EL (cell line): ENCODE measurements at places on chromosomes 3 and 15.

- DNase-seq, result peak; percentile 17
Observed at GRCh38 chr3:177336873-177337450, 139.7 kb upstream of the TBL1XR1 start.

DNA sequence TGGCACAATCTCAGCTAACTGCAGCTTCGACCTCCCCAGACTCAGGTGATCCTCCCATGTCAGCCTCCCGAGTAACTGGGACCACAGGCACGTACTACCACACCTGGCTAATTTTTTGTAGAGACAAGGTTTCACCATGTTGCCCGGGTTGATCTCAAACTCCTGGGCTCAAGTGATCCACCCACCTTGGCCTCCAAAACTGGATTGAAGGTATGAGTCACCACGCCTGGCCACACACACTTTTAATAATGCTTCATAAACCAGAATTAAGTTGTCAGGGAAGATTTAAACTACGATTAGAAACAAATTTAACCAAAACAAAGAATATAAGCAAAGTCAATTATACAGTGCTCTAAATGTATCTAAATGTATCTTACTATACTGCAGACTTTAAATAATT is 87.5 kb downstream of the LRRFIP2 start:
- DNase-seq, result no peak

- no peak for DNase-seq
Observed at GRCh38 chr15:75177360-75178071, 24.2 kb upstream of the C15orf39 start.

- no peak for DNase-seq
Observed at GRCh38 chr3:127177226-127177625, 15.7 kb upstream of the PRR23E start.

DNA sequence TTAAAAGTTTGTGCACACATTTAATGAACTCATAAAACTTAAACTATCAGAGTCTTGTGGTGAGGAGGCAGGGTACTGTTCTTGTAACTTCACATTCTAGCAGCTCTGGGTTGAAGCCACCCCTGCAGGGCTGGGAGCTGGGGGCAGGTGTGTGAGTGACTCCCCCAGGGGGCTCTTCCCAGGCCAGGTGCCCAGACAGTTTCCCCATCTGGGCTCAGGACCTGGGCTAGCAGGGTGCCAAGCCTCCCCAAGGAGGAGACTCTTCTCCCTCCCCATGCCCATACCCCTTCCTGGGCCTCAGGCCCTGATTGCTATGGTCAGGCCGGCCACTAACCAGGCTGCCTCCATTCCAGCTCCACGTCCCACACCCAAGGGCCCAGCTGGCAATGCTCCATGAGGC is 22.0 kb upstream of the CHCHD6 start:
- DNase-seq, result no peak

DNA sequence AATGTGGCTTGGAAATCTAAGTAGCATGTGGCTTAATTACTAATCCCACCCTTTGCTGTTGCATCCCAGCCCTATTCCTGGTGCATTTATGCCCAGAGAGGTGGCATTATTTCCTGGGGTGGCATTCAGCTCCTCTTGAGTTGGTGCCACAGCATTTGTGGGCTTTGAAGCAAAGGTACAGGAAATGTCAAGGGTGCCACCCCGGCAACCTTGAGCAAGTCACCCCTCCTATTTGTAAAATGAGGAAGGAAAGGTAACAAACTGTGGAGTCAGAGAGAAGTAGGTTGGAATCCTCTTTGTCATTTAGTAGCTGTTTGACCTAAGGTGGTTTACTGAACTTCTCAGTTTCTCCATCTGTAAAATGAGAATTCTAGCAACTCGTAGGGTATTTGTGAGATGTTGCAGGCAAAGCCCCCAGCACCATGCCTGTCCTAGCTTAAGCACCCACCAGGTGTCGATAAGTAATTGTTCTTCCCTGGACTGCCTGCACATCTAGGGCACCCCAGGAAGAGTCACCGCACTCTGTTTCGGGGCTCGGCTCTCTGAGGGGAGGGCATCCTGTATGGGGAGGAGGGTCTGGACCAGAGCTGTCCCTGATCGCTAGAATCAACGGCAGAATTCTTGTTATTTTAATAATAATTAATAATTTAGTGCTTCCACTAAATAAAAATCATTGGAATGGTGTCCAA is 17.1 kb downstream of the ISG20 start:
- DNase-seq, result no peak

DNA sequence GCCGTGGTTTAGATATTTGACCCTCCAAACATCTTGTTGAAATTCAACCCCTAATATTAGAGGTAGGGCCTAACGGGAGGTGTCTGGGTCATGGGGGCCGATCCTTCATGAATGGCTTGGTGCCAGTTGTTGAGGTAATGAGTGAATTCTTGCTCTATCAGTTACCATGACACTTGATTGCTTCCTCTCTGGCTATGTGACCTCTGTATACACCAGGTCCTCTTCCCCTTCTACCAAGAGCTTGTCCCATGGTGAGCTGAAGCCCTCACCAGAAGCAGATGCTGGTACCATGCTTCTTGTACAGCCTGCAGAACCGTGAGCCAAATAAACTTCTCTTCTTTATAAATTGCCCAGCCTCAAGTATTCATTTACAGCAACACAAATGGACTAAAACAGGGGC is 41.8 kb upstream of the TIPARP start:
- no peak for DNase-seq

- DNase-seq, result no peak
Observed at GRCh38 chr3:13040361-13041074, 32.7 kb downstream of the IQSEC1 start.

DNA sequence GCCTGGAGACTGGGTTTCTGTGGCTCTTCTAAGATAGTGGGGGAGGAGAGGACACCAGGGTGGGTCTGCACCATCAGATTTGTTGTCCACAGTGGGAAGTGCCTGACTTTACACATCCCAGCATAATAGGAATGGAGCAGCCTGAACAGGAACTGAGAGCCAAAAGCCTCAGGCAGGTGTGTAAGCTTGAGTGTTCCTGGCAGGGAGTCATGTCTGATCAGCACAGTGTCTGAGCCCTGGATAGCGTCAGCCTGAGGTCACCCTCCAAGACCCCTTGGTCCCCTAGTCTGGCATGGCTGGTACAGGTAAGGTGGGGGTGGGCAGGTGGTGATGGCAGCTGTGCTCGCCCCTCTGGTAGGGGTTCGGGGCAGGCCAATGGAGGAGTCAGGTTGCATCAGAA is 20.2 kb downstream of the INSYN1 start:
- no peak for DNase-seq

GRCh38 chr3:169489775-169490546 is 173.6 kb downstream of the MECOM start:
- no peak for DNase-seq

DNA sequence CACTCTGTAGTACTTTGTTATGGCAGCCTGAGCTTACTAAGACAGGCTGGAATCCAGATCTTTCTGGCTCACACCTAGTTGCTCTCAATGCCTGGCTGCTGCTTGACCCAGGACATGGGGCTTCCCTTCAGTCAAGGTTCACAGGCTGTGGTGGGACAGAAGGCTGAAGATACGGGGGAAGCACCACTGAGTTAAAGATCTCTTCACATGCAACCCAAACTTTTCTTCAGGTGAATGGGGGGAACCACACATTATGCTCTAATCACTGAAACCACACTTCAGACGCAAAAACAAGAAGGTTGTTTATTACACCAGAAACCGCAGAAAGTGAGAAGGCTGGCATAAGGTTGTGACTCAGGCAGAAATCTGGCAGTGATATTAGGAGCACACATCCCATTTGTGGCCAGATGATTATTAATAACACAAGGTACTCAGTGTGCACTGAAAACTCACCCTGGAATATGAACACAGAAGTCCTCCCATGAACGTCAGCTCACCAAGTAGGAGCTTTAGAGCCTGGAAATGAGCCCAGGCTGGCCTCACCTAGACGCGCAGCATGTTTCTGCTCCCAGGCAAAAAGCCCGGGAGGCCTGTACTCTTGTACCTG is 230.5 kb upstream of the CHRNA7 start:
- no peak for DNase-seq

DNA sequence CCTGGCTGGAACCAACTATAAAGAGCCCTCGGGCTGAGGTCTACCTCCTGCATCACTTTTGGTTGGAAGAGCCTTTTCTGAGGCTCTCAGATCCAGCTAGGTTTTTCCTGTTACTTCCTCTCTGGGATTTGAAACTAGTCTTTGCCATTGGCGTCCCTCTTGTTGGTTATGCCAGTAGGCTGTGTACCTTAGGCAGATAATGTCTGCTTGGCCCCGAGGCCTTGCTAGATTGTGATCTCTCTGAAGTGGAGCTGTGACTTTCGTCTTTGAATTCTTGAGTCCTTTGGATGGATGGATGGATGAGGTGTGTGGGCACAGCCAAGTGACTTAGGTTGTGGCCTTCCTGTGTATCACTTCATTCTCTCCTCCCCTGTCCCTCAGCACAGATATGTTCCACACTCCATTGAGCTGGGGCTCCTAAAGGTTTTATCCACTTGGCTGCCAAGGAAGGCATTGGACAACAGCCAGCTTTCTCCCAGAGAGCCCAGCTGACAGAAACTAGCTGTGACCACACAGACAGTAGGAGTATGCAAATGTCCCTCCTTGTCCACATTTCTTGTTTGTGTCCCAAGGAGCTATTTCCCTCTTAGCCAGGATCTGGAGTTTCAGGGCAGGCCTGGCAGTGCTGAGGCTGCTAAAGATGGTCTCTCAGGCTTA is 7.9 kb upstream of the DNAJC17 start:
- DNase-seq, result no peak
